Muscle of back (tissue), 13 donors: ENCODE measurements at places on chromosomes 6 and 20.
A peak's percentile ranks its signal among the peaks of the same experiment; 100 is the strongest.

GRCh38 chr6:123520217-123520616 lies 116.5 kb downstream of the TRDN start:
- peak; percentile 3 for DNase-seq

DNA sequence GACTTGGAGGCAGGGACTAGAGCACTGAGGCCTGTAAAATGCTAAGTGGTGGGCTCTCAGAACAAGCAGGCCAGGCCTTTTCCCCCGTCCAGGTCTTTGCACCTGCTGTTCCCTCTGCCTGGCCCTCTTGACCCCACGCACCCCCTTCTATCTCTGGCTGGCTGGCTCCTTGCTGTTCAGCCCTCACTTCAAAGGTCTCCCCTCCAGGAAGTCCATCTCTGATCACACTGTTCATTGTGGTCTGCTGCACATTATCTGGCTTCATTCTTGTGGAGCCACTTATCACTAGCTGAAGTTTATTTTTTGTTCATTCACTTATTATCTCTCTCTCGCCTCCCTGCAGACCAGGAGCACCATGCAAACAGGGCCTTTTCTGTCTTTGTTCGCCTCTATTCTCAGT lies 24.5 kb downstream of the SLC13A3 start:
- DNase-seq, result no peak

- no peak for DNase-seq
These were observed 198.6 kb downstream of the TMEM242 start for GRCh38 chr6:157124485-157125254.

DNA sequence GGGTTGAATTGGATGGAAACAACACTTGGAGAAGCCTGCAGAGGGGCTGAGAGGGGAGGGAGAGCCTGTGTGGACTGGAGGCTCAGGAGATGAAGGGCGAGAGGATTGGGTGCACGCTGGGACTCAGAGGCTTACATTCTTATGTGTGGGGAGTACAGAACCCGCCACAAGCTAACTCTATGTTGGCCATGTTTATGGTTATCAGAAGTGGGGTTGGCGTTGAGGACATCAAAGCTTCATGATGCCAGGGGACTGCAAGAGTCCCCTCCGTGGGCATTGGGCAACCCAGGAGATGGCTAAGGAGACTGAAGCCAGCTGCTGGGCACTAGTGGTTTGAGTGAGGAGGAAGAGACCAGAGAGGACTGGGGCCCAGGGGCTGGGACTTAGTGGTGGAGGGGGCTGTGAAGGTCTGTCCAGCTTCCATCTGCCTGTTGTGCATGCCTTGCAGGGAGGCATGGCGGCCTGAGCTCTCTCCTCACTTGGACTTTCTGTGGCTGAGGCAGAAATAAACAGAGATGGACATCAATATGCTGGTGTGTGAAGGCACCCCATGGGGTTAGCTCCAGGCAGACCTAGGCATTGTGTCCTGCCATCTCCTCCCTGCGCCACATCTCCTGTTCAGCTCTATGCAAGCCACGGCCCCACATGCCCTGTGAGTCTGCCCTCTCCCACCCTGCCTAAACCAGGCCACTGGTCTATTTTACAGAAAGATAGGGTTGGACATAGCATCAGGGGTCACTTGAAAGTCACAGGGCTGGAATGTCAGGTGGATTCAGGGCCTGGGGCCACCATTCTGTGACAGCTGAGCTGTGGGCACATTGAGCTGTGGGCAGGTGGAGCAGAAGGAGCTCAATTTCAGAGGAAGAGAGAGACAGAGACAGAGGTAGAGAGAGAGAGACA lies 61.6 kb downstream of the PHACTR3 start:
- DNase-seq, result no peak

GRCh38 chr6:6236730-6237469 lies 83.6 kb downstream of the F13A1 start:
- no peak for DNase-seq

DNA sequence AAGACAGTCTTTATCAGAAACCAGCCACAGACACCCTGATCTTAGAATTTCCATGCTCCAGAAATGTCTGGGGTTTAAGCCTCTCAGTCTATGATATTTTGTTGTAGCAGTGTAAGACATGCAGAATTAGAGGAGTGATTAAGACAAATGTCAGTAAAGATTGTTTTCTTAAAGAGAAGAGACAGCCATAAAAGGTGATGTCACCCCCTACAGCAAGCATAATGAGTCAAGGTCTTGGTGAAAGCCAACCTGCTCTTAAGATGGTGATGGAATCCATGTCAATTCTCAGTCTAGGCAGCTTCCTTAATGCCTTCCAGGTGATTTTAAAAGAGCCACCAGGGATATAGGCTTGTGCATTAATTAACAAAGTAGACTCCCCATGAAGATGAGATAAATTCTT lies 849.9 kb upstream of the EPHA7 start:
- DNase-seq, result no peak

DNA sequence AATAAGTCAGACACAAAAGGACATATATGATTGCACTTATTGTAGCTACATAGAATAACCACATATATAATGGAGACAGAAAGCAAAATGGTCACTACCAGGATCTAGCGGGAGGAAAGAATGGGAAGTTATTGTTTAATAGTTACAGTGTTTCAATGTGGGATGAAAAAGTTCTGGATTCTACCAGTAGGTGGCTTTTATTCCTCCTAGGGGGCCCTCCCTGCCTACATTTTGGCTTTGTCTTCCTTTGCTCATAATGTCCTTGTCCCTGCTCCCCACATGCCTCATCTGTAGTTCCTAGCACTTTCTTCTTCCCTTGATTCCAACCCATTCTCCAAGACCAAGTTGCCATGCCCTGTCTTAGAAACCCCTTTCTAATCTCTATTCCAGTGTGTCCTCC lies 16.3 kb downstream of the ZNF133 start:
- no peak for DNase-seq

DNA sequence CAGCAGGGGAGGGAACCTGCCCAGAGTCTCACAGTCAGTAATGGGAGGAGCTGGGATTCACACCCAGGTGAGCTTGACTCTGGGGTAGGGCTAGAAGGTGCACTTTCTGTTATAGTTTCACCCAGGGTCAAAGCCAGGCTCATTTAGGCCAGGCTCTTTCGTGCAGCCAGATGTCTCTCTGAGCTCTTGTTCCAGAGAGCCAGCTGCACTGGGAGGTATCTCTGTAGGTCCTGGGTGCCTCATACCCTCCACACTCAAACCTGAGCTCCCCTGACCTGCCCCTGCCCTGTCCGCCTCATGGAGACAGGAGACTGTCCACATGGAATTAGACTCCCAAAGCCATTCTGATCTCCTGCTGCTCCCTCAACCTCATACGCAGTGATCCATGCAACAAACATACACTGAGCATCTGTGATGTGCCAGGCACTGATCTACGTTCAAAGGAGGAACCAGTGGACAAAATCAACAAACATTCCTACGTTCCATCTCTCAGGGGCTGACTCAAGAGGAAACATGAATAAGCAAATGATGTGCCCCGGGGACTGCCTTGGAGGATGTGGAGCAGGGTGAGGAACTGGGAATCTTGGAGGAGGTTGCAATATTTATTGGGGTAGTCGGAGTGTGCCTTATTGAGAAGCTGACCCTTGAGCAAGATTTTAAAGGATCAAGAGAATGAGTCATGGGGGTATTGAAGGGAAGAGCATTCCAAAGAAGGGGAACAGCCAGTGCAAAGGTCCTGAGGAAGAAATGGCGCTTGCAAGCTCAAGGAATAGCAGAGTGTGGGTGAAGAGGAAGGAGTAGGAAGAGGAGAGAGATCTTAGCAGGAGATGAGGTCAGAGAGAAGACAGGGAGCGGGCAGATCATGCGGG lies 71.3 kb upstream of the TOX2 start:
- DNase-seq, result no peak

DNA sequence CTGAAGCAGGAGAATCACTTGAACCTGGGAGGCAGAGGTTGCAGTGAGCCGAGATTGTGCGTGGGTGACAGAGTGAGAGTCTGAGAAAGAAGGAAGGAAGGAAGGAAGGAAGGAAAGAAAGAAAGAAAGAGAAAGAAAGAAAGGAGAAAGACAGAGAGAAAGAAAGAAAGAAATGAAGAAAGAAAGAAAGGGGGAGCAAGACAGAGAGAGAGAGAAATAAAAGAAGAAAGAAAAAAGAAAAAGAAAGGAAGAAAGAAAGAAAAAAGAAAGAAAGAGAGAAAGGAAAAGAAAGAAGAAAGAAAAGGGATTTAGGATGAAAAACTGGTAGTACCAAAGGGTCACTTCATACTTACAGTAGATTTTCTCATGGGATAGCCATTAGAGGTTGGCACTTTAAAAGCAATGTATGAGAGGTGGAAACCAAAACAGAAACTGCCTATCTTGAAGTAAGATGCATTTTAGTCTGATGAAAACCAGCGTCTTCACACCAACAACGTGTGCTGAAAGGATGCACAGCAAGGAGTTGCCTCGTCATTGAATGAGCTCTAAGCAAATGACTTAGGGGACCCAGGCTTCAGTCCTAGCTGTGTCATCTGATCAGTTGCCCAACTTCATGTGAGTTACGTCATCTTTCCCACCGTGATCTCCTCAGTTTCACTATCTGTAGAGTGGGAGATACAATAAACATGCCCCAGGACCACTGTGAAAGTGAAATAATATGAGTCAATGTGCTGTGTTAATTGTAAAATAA lies 133.9 kb upstream of the NEDD9 start:
- DNase-seq, result no peak

DNA sequence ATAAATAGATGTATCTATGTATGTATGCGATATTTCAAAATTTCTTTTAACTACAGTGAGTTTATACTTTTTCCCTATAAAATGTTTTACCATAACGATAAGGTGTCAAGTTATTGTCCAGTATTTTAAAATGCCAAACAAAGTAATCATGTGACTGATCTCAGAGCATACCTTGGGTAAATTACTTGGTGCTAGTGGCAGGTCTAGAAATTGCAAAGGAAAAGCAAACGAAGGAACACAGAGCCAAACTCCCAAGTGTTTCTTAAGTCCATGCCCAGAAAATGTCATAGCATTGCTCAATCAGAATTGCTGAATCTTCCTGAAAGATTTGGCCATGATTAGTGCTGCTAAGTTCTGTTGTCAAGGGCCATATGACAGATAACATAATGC lies 77.5 kb downstream of the CAP2 start:
- no peak for DNase-seq

- DNase-seq, result no peak
These were observed 167.4 kb downstream of the ADGRG6 start for GRCh38 chr6:142469220-142469619.

DNA sequence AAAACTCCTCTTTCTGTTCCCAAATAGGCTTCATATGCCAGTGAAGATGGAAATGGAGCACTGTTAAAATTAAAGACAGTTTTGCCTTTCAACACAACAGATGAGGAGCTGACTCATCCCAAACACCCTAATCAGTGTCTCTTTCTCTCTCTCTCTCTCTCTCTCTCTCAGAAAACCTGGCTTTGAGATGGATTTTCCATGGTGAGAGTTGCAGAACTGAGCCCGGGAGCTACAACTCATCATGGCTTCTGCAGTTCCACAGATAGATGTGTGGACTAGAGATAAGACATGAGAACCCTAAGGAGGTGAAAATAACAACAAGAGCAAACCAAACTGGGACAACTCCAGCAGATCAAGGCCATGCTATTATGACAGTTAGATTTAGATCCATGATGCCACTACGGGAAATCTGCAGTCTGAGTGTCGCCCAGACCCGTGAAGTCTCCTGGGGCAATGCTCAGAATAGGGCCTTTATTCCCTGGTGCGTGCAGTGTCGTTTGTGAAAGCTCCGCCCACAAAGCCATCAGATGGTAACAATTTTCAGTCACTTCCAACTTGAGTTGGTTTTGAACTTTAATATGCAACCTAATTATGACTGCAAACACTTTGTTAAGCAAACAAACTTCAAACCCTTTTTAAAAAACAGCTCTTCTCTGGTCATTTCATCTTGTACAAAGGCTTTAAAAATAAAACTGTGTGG lies 338.2 kb upstream of the PREP start:
- DNase-seq, result no peak

GRCh38 chr6:116327803-116328527 lies 42.8 kb upstream of the DSE start:
- DNase-seq, result no peak

- no peak for DNase-seq
These were observed 31.0 kb downstream of the E2F3 start for GRCh38 chr6:20432692-20433091.

DNA sequence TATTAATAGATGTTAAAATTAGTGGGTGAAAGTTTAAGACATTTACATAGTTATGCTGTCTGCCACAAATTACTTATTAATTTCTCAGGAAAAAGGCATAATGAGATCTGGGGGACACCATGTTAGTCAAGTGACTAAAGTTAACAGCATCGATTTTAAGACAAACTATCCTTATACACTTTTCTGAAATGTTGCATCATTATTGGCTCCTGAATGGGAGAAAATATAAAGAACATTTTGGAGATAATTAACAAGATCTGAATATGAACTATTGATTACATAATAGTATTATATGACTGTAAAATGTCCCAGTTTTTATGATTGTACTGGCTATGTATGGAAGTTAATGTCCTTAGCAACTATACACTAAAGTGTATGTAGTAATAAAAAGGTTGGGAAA lies 7.9 kb downstream of the OR2B3 start:
- no peak for DNase-seq

GRCh38 chr6:82507112-82507511 lies 143.5 kb downstream of the TPBG start:
- DNase-seq, result no peak

DNA sequence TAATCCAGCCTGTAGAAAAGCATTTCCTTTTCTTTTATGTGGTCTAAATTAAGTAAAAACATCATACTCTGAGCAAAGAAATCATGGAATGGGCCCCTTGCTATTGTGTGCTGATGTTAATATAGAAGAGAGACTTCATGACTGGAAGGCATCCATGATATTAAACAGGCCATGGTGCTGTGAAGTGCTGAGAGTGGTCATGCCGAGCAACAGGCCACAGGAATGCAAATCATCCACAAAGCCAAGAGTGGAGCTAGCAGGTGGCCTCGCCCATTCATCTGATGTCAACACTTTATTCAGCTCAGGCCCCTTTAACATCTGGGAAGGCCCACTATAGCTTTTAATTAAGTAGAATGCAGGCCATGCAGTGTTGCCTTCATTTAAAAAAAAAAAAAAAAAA lies 115.2 kb upstream of the HMGCLL1 start:
- peak; percentile 59 for DNase-seq

- DNase-seq, result no peak
These were observed 44.1 kb downstream of the NHSL1 start for GRCh38 chr6:138454981-138455706.
